ENCODE measurements at places on chromosomes 12 and 14. TPM values are rescaled to one million over a fixed set of nuclear protein-coding genes. Genes with fewer than 3 reads are reported as not detected.
A peak's percentile ranks its signal among the peaks of the same experiment; 100 is the strongest.

Gene MMP17
- total RNA-seq = 10.8 TPM

DNA sequence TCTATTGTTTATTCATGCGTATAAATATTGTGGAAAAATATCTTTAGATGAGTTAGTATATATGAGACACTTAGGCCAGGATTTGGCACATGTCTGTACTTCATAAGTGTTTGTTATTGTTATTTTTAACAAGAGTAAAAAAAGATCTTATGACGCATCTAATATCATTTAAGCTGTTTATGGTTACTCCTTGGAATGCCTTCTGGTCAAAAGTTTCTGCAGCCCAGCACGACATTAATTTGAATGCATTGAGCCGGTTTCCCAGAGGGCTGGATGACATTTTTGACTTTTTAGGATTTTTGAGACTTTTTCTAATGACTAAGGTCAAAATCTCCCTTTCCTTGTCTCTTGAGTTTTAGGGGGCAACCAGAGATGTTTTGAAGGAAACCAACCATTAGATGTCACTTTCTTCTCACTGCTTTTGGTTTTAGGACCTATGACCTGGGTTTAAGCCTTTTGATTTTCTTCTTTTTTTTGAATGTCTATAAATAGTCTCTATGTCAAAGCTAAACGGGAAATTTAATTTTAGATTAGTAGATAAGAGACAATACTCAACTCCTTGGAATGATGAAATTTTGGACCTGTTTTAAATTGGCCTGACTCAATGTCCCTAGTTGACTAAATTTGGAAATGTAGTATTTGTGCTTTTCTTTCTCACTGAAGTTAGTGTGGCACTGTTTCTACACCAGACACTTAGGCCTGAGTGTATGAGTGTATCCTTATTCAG is 215.5 kb downstream of the AEBP2 start:
- DNase-seq = peak; percentile 29

DNA sequence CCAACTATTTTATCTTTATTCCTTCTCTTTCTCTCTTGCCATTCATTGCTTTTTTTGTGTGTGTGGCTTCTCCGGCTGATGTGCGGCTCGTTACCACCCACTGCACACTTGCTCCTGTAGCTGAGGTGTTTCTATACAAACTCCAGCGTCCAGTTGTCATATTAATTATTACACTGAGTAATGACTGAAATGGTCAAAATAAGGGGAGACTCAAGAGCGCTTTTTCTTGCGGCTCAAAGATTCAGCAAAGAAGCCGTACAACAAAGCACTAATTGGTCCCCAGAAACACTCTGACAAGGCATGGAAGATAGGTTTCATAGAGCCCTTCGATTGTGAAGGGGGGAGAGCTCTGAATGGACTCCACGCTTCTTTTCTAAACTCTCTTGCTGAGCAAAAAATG is 5.6 kb upstream of the ASCL1 start:
- DNase-seq = no peak

DNA sequence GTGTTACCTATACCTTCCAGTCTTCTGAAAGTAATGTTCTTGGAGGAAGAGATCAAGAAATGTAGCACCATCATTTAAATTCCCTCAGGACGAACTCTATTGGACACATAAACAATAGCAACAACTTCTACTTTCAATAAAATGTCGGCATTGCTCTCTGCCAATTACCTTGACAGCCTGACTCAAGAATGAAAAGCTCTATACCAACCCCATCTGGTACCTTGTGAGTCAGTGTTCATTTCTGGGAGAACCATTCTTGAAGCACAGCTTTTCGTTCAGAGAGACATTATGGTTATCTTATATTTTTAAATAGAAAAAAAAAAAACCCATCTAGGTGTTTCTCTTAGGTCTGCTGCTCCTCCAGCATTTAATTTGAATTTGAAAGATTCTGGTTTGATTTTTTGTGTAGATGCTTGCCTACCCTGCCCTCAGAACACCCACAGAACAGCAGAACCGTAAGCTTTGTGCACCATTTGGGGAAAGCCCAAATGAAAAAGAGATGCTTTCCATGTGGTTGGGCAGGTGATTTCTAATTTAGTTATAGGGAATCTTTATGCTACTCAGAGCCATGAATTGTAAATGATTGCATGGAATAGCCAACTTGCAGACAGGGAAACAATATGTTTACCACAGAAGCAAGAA is 156.0 kb downstream of the SAMD4A start:
- peak; percentile 47 for DNase-seq

DNA sequence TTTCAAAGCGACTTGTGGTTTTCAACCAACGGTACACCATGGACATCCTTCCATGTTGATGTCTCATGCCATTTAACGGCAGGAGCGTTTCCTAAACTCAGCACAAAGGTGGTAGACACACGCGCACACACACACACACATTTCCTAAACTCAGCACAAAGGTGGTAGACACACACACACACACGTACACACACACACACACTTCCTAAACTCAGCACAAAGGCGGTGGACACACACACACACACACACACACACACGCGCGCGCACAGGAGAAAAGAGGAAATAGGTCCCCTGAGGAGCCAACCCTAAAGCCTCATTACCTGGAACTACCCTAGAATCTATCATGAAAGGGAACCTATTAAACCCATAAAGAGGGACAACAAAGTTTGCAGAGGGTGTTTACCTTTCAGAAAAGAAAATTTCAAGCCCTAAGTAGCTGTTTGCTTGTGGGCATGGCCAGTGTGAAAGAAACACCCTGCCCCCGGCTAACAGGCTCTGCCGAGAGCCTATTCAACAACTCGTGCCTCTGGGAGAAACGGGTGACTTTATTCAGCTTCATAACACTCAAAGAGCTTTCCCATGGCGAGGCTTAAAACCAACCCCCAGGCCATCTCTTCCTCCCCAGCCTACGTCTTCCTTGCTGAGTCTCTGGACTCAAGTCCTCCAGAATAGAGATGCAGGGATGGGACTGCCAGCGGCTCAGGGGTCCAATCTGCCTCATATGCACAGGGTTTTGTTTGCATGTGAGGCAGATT is 31.8 kb downstream of the SLC8B1 start:
- DNase-seq = no peak

All from endothelial cell of umbilical vein (primary cell).